Vagina (tissue), 2 donors: ENCODE measurements at places on chromosomes 2 and 18. TPM values are rescaled to one million over a fixed set of nuclear protein-coding genes. Genes with fewer than 3 reads are reported as not detected.
A peak's percentile ranks its signal among the peaks of the same experiment; 100 is the strongest.

- H3K4me3 ChIP-seq, result no peak overlapping the region
- H3K27me3 ChIP-seq, result no peaks in the 10 kb centered on the region
- DNase-seq, result no peak
- H3K36me3 ChIP-seq, result no peaks in the 10 kb centered on the region
- H3K4me1 ChIP-seq, result no peaks in the 10 kb centered on the region
- no peak overlapping the region for H3K27ac ChIP-seq
These were observed 44.1 kb downstream of the ACAA2 start for GRCh38 chr18:49769047-49769728.

GRCh38 chr2:6785493-6785892 lies 80.2 kb downstream of the CMPK2 start:
- H3K4me1 ChIP-seq, result no peaks in the 10 kb centered on the region
- H3K4me3 ChIP-seq, result no peak overlapping the region
- no peaks in the 10 kb centered on the region for H3K27me3 ChIP-seq
- no peak overlapping the region for H3K27ac ChIP-seq
- DNase-seq, result no peak

GRCh38 chr2:39069890-39070465 lies 50.9 kb downstream of the SOS1 start:
- H3K27me3 ChIP-seq, result no peaks in the 10 kb centered on the region
- no peak overlapping the region for H3K4me3 ChIP-seq
- no peak overlapping the region for H3K27ac ChIP-seq

DNA sequence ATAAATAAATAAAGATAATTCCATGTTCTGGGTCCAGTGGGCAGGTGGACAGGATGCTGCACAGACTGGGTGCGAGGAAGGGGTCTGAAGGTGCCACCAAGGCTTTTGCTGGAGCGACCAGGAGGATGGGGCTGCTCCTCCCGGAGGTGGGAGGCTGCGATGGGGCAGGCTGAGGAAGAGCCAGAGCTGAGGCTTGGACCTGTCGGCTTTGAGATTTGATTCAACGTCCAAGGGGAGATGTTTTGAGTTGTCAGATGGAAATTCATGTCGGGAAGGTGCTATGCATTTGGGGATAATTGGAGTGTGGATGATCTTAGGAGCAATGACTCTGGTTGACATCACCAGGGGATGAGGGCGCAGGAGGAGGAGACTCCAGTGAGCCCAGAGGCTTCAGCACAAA lies 11.7 kb downstream of the ALLC start:
- no peak overlapping the region for H3K27ac ChIP-seq
- H3K4me1 ChIP-seq, result no peaks in the 10 kb centered on the region
- H3K36me3 ChIP-seq, result no peaks in the 10 kb centered on the region
- no peak overlapping the region for H3K4me3 ChIP-seq
- peak; percentile 29 for DNase-seq

GRCh38 chr2:163733301-163733938 lies 2.4 kb downstream of the FIGN start:
- H3K4me3 ChIP-seq, result peak overlapping the region; percentile 61
- H3K36me3 ChIP-seq, result no peaks in the 10 kb centered on the region
- DNase-seq, result no peak
- H3K27ac ChIP-seq, result peak overlapping the region; percentile 93

GRCh38 chr2:164975891-164976290 lies 20.6 kb upstream of the SLC38A11 start:
- H3K4me1 ChIP-seq, result no peaks in the 10 kb centered on the region
- no peaks in the 10 kb centered on the region for H3K36me3 ChIP-seq

DNA sequence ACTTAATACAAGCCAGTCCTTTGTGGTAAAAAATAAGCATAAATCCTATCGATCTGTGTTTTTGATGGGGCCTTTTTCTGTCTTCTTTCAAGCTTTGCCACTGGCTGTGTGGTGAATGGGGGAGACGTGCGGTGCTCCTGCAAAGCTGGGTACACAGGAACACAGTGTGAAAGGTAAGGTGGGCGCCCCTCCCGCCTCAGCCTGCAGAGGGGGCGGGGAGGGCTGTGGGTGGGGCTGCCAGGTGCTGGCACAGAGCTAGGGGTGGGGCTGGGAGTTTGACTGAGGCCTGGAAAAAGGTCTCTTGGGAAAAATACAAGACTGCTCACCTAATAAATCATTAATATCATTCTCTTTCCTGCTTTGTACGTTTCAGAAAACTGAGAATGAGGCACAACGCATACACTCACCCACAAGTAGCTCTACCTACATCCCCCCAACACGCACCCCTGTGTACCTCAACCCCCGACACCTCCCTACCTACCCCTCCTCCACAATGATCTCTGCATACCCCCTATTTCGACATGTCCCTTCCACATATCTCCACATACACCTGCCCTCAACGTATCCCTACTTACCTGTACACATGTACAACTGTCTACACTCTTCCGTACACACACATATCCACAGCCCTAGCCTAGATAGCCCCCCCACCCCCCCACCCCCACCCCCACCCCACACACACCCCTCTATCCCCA lies 129.7 kb upstream of the TTC39C start:
- no peaks in the 10 kb centered on the region for H3K36me3 ChIP-seq
- DNase-seq, result peak; percentile 89
- no peaks in the 10 kb centered on the region for H3K27me3 ChIP-seq
- peak overlapping the region; percentile 92 for H3K27ac ChIP-seq

DNA sequence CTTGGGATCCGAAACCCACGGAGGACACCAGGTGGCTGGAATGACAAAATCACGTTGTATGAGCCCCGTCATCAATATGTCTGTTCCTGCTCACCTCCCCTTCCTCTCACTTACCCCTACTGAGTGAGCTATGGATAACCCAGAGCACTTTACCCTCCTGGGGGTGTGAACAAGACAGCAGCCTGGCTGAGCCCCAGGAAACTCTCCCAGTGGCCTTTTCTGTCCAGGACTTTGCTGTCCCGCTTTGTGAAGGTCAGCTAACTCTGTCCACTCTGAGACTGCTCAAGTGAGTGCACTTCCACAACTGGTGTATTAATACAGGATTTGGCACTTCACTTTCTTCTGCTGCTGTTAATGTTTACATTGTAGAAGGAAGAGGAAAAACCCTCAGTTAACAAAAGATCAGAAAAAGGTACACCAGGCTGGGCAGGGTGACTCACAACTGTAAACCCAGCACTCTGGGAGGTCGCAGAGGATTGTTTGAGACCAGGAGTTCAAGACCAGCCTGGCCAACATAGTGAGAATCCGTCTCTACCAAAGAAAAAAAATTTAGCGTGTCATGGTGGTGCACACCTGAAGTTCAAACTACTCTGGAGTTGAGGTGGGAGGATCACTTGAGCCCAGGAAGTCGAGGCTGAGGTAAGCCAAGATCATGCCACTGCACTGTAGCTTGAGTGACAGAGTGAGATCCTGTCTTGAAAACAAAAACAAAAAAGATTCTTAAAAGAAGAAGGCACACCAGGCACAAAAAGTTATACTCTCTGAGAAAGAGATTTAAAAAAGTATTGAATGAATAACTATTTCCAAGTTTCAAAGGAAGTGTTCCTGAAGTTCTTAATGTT lies 90.3 kb downstream of the CLHC1 start:
- no peak overlapping the region for H3K4me3 ChIP-seq
- no peak for DNase-seq
- no peaks in the 10 kb centered on the region for H3K36me3 ChIP-seq
- no peaks in the 10 kb centered on the region for H3K27me3 ChIP-seq
- H3K4me1 ChIP-seq, result peaks cover 3% of the 10 kb centered on the region

GRCh38 chr2:18749912-18750526 lies 160.7 kb upstream of the NT5C1B start:
- no peak overlapping the region for H3K4me3 ChIP-seq
- no peaks in the 10 kb centered on the region for H3K4me1 ChIP-seq
- DNase-seq, result no peak
- H3K27me3 ChIP-seq, result no peaks in the 10 kb centered on the region
- H3K27ac ChIP-seq, result no peak overlapping the region

DNA sequence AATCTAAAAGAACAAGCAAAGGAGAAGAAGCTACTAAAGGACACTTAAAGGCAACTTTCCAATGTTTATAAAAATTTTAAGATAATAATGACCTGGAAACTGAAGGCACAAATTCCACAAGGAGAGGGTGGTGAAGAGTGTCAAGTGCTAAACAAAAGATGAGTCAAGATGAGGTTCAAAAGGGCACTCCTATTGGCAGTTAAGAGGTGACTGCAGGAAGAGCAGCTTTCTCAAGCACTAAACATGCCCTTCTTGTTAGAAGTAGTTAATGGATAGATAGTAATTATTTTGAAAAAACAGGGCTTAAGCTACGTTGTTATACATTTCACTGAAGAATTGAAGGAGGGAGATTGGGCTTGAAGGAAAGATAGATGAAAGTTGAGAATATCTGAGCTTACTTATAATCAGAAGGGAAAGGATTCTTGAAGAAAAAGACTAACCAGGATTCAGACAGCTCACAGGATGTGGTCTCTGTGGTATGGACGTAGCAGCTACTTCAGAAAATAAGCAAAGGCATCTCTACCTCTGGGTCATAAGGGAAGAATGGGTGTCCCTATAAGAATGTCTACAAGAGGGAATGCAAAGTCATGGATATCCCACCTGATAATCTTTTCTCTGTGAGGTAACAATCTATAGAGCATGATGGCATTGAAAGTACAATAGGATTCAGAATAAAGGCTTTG lies 454.7 kb upstream of the SLC39A10 start:
- no peak overlapping the region for H3K27ac ChIP-seq
- no peaks in the 10 kb centered on the region for H3K27me3 ChIP-seq
- H3K4me3 ChIP-seq, result no peak overlapping the region
- no peak for DNase-seq

GRCh38 chr18:66582211-66582610 lies 21.7 kb downstream of the CDH19 start:
- H3K4me1 ChIP-seq, result no peaks in the 10 kb centered on the region
- no peaks in the 10 kb centered on the region for H3K36me3 ChIP-seq
- H3K27ac ChIP-seq, result no peak overlapping the region
- DNase-seq, result no peak
- no peak overlapping the region for H3K4me3 ChIP-seq
- no peaks in the 10 kb centered on the region for H3K27me3 ChIP-seq

DNA sequence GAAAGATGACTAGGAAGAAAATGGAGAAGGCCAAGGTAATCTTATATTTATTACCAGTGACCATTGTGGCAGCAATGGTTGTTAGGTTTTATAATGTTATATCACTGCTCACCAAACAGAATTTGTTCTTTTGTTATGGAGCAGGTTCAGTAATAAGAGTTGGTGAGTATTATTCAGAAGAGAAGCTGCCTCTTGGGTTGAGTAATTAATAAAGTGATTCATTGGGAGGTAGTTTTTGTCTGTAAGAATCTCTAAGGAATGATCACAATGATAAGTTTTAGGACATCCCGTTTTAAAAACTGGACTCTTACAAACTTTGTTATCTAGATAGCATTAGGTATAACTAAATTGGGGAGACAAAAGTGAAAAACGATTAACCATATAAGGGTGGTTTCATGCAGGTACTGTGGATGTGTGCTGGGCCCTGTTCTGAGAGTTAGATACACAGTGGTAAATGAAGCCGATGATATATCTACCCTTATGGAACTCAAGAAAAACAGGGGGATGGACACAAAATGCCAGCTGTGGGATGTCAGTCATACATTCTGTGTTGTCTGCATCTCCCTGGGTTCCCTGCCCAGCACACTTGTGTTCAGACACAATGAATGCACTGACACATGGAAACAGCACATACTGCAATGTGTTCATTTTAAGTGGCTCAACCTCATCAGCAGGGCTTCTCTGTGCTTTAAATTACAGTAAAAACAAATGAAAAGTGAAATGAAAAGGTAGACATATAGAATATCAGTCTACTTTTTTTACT lies 7.5 kb downstream of the MAP4K4 start:
- peaks cover 80% of the 10 kb centered on the region for H3K4me1 ChIP-seq
- H3K4me3 ChIP-seq, result no peak overlapping the region
- H3K36me3 ChIP-seq, result no peaks in the 10 kb centered on the region
- no peak for DNase-seq

DNA sequence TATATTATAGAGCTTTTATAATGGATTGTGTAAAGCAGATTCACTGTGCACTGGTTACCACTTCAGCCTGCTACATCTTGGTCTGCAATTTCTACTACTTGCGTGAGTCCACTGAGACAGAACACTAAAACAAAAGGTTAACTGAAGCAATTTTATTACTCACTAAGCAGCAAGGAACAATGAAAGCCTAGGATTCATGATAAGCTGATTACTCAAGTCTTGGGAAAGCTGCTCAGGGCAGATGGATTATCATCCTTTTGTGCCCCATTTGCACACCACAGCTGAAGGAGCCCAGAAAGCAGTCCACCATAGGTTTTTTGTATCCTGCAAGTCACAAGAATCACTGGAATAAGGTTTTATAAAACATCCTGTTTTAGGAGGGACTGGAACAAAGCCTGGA lies 1215.2 kb upstream of the TMEFF2 start:
- DNase-seq, result no peak
- H3K4me3 ChIP-seq, result no peak overlapping the region
- no peaks in the 10 kb centered on the region for H3K36me3 ChIP-seq

- H3K27ac ChIP-seq, result no peak overlapping the region
- no peaks in the 10 kb centered on the region for H3K27me3 ChIP-seq
- H3K4me1 ChIP-seq, result no peaks in the 10 kb centered on the region
- no peak for DNase-seq
- no peaks in the 10 kb centered on the region for H3K36me3 ChIP-seq
These were observed 15.1 kb upstream of the NMUR1 start for GRCh38 chr2:231545105-231545902.

DNA sequence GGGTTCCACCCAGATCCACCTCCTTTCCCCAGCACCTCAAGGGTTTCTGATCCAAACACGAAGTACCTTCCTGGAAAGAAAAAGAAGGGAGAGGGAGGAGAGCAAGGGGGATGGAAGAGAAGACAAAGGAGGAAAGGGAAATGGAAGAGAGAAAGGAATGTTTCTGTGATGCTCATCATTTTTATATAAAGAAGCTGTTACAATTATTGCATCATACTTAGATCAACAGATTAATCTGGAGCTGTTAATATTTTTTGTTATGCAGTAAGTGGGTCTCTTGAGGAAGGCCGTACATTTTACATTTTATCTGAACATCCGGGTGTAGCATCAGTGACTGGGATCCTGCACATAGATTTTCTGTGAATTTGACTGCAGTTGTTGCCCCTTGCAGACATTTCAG lies 60.6 kb upstream of the NEDD4L start:
- H3K27ac ChIP-seq, result no peak overlapping the region
- H3K36me3 ChIP-seq, result no peaks in the 10 kb centered on the region
- no peak overlapping the region for H3K4me3 ChIP-seq
- no peaks in the 10 kb centered on the region for H3K27me3 ChIP-seq
- DNase-seq, result no peak

GRCh38 chr2:229610872-229611271 lies 103.5 kb downstream of the DNER start:
- H3K36me3 ChIP-seq, result no peaks in the 10 kb centered on the region
- no peaks in the 10 kb centered on the region for H3K4me1 ChIP-seq
- H3K4me3 ChIP-seq, result no peak overlapping the region
- H3K27ac ChIP-seq, result no peak overlapping the region
- no peak for DNase-seq
- no peaks in the 10 kb centered on the region for H3K27me3 ChIP-seq

GRCh38 chr2:109545828-109546713 lies 67.7 kb downstream of the SEPTIN10 start:
- H3K27ac ChIP-seq, result no peak overlapping the region
- no peak overlapping the region for H3K4me3 ChIP-seq
- DNase-seq, result no peak
- H3K27me3 ChIP-seq, result no peaks in the 10 kb centered on the region
- H3K4me1 ChIP-seq, result no peaks in the 10 kb centered on the region
- H3K36me3 ChIP-seq, result no peaks in the 10 kb centered on the region

The CYP27A1 gene
- total RNA-seq, result 30.0 TPM

The FBLN7 gene
- total RNA-seq, result 11.5 TPM

The CDH2 gene
- total RNA-seq, result 3.7 TPM

The NYAP2 gene
- total RNA-seq, result 0.25 TPM

The PRKAG3 gene
- not detected for total RNA-seq

The ITPRIPL1 gene
- 1.5 TPM for total RNA-seq

The SLC8A1 gene
- total RNA-seq, result 40.8 TPM

The GPR39 gene
- not detected for total RNA-seq

The CAVIN2 gene
- total RNA-seq, result 50.6 TPM

The SEMA4C gene
- total RNA-seq, result 60.6 TPM
